ENCODE measurements at places on chromosomes 16 and 17.

DNA sequence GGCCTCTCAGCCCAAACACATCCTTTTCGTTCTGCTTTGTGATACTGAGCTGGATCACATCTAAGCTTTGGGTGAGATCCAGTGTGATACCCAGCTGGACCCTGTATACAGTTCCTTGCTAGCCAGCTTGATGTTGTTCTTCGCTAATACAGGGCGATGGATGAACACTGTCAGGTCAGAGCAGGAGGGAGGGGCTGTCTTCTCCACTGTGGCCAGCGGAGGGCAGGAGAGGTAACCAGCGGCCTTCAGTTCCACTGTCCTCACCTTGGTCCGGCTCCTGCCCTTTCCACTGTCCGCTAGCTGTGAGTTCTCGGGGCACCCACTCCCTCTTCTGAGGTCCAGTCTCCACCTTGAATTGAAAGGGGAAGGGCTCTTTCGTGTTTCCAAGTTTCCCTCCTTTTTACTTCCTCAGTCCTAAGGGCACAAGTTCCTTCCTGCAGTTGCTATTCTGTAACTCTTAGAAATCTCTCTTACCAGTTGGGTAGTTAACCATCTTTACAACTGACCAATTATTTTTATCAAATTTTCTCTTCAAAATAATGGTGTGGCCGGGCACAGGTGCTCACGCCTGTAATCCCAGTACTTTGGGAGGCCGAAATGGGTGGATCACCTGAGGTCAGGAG, 3.0 kb upstream of the ZNF213 start:
- peak; percentile 66 for DNase-seq

DNA sequence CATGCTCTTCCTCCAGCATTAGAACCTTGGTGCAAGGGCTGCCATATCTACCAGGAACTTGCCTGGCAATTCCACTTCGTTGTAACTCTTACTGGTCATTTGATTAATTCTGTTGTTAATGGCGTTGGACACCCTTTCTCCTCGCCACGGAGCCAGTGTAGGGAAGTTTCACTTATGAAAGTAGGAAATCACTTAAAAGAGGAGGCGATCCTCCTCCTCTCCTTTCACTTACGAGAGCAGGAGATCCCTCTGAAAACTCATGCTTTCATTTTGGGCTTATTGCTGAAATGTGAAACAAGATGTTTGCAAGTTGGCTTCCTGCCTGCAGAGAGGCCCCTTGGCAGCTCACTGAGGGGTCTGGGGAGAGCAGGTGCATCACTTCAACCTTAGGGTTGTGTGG, 226.0 kb downstream of the SNX29 start:
- DNase-seq = no peak

- no peak for DNase-seq
Observed at GRCh38 chr17:48016112-48016511, 21.5 kb downstream of the COPZ2 start.

GRCh38 chr16:75589306-75589705, 23.1 kb downstream of the GABARAPL2 start:
- no peak for DNase-seq

GRCh38 chr16:25174285-25174684, 42.5 kb upstream of the AQP8 start:
- DNase-seq = no peak

DNA sequence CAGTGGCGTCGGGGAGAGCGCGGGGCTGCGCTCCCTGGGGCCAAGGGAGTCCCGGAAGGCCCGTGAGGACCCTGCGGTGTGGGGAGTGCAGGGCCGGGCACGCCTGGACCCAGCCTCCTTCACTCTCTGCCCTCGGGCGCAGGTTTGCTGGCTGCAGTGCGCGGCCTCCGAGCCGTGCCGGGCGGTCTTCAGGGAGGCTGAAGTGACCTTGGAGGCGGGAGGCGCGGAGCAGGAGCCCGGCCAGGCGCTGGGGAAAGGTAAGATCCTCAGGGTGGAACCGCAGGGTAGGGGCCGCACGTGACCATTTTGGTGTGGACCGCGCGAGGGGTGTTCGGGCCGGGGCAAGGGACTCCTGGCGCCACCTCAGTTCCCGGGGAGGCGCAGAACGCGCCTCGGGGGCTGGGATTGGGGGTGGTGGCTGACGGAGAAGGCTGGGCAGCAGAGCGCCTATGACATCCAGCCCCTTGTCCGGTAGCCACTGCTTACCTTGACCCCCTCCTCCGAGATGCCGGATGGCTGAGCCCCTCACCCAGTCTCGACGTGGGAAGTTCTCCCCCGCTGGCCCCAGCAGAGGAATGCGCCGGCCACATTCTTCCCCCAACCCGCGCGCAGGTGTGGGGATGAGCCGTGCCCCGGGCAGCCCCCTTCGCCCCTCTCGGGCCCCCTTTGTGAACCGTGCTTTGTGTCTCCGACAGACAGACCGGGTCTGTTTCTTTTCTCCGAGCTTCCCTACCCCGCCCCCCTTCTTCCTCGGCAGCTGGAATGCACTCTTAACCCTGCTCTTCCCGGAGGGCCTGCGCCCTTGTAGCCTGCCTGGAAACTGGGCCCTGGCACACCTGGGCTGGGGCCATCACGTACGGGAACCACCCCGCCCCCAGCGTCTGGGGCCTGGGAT, 631 bp downstream of the CDH3 start:
- peak; percentile 60 for DNase-seq
